ENCODE measurements at places on chromosomes 6 and 20.

GRCh38 chr6:119865466-119866350 is 516.1 kb upstream of the MAN1A1 start:
- DNase-seq: no peak

DNA sequence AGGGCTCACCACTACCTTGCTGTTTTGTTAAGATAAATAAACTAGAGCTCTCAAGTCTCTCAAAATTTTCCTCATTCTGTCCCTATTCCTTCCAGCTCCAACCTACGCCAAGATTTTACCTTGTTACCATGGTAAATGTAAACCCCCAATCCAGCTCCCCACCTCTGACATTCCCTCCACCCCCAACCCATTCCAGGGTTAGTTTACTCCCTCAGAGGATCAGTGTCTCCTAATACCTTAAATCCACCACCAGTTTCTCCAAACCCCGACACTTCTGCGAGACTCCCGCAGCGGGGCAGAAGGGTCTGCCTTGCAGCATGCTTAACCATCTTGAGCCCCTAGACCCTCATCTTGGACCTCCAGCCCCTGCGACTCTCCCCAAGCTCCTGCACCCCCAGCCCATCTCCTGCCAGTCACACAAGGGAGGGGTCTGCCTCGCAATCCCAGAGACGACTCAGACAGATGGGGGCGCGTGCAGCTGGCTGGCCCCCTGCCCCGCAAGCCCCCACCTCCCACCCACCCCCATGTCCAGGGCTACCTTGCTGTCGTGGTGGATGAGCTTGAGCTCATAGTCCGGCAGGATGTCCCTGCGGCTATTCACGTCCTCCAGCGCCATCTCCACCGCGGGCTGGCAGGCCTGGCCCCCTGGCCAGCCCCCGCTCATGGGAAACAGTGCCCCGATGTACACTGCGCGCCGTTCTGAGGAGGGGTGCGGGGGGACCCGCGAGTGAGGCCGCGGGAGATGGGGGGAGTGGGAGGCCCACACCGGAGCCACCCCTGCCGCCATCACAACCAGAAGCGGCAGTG is 5.8 kb downstream of the GABBR1 start:
- DNase-seq: no peak

DNA sequence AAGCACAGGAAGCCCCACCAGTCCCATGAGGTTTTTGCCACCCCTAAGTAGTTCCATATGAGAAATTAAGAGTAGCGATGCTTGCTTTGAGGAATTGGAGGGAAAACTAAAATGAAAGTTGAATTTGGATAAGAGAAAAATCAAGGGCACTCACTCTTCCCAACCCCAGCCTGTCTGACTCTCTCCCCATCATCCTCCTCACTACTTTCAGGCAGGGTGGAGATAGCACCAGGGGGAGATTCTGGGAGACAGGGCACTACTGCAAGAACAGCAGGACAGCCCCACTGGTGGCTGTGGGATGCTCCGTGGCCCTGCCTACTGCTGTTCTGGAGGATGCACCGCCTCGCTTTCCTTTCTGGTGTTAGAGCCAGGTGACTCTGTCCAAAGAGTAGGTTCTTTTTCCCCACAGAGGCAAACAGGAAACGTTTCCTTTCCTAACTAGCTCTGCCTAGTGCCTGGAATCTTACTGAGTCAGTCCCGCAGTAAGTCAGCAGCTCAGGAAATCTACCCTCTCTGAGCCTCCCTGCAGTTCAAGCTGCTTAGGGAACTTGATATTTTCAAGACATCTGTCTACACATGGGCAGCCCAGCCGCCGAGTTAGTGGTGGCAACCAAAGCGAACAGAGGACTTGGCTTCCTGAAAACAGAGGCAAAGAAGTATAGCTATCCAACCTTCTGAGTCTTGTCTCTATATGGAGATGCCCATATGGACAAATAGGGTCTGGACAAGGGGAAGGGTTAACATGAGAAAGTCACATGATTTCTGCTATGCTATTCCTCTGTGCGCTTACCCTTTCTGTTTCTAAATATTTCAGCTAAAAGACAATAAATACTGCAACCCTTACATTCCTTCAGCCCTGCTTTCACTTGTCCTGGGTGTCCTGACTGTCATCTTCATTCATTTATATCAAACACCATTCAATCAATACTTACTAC is 11.4 kb downstream of the HLA-E start:
- no peak for DNase-seq

GRCh38 chr20:10961651-10962288 is 288.0 kb upstream of the JAG1 start:
- DNase-seq: no peak

DNA sequence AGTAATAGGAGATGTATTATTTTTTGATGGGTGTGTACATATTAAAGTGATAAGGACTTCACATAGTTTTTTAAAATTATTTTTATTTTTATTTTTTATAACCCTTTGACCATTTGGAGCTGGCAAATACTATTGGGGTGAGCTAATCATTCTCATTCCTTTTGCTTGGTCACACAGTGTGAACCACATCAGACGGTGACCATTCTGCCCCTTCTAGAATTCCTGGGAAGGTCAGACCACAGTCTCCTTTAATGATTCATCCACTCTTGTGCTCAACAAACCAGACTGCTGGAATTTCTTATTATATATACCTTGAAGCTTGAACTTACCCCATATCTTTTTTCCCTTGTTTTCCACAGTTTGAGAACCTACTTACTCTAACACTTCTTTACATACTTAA is 23.9 kb upstream of the PRL start:
- DNase-seq: no peak

DNA sequence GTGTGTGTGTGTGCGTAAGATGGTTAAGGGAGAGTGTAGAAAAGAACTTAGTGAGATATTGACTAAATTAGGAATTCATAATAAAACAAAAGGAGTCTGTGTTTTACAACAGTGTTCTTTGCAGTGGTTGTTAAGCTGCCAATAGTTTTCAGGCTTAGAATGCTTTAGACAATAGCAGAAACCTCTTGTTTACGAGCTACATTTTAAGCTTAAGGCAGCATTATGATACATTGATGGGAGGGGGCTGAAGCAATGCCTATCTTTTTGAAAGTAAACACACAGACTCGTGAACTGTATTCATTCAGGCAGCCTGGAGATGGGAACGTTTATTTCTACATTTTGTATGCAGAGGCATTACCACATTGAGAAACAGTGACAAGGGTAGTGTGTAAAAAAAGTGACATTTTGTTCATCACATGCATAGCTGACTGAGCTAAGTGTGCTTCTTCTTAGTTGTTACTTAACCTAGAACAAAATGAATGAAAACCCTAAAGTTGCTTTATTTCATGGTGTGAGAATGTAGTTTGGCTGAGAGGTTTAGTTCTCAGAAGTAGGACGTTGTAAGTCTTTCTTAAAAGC is 21.2 kb downstream of the CLVS2 start:
- no peak for DNase-seq

GRCh38 chr6:3794092-3794491 is 42.6 kb upstream of the PXDC1 start:
- no peak for DNase-seq

- no peak for DNase-seq
Measured at GRCh38 chr6:91447081-91447480, 860.2 kb upstream of the MAP3K7 start.

DNA sequence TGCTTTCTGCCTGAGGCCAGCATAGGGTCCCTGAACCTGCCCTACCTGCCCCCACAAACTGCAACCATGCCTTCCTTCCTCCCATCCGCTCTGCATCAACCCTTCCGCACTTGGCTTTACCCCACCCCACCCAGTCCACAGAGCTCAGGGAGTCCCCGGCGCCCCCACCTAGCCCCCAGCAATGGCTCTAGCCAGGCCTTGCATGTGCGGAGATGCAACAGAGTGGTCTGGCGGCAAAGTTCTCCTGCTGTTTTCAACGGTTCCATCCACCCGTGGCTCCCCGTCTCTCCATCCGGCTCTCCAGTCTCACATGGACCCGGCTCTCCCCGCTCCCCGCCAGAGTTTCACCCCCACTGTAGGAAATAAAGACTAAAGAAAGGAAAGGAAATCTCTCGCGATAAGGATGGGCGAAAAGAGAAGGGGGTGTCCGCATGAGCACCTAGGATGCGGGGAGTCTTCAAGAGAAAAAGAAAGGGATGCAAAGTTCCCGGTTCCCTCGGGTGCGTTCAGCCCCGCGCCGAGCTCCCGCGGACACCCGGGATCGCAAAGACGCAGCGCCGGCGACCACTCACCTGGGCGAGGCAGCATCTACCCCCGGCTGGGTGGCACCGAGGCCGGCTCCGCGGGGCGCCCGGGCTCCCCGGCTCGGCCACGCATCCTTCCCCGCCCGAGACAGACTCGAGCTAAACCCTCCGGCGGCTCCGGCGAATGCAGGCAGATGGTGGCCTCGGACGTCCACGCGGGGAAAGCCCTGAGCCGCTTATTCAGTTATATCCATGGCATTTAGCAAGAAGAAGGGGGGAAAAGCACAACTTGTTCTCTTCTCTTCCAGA is 579 bp downstream of the LRFN2 start:
- DNase-seq: no peak
